ENCODE measurements at places on chromosomes 3 and 15.

DNA sequence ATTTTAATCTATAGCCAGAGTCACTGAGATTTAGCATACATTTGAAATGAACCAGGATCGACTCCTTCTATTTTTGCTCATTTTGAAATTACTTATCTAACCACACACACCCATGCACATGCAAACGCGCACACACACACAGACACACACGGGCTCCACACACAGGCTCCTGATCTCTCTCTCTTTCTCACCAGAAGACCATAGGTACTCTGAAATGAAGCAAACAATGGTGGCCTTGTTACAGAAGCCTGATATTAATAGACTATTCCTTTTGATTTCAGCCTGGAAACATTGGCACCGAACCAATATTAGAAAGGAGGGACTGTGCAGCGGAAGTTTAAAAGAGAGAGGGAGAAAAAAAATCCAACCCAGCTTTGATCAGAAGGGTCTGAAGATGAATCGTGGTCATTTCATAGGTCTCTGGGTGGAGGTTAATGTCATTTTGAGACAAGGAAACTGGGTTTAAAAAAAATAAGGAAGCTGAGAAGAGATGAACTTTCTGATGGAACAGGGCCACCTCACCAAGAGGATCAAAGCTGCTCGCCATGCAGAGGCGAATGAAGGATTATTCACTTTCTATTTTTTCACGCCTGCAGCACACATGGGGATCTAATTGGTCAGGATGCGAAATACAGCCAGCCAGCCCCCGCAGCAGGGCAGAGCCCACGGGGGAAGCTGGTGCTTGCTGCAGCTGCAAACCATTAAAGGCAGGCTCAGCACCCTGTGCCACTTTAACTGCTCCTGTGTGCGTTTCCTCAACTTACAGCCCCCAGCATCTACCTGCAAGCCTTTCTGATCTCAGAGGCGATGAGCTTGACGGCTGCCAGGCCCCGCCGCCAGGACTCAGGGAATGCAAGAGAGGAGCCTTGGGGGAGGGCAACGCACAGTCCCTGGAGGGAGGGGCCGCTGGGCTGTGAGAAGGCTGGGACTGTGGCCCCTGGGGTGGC, 88.8 kb downstream of the HES1 start:
- DNase-seq: no peak

GRCh38 chr3:189529468-189529867, 101.7 kb upstream of the TP63 start:
- no peak for DNase-seq

DNA sequence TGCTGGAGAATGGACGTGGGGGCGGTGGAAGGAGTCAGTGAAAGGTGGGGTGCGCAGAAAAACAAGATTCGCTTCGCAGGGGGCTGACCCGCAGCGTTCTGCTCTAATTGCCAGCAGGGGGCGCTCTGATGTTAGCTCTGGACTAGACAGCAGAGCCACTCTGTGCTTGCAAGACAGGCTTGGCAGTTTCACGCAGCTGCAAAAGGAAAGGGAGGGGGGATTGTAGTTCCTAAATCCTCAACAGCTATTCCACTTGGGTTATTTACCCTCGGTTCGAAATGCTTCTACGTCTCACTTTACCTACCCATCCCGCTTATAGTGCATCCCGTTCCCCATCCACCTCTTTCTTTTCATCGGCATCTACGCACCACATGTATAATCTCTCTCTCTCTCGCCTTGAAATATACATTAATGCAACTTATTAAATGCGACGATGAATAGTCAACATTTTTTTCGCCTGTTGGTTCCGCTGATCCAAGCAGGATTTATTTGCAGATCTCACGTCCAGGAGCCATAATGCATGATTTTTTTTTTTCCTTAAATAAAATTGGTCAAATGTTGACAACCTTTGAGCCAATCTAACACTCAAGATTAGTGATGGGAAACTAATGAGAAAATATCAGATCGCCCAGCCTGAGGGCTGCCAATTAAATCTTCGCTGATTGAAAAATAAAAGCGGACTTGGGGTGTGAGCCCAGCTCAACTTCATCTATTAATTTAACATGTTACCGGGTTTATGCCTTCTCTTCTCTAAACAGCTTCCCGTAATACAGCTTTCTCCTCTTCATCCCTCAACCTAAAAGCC, 216.4 kb downstream of the MEIS2 start:
- DNase-seq: peak; percentile 46

DNA sequence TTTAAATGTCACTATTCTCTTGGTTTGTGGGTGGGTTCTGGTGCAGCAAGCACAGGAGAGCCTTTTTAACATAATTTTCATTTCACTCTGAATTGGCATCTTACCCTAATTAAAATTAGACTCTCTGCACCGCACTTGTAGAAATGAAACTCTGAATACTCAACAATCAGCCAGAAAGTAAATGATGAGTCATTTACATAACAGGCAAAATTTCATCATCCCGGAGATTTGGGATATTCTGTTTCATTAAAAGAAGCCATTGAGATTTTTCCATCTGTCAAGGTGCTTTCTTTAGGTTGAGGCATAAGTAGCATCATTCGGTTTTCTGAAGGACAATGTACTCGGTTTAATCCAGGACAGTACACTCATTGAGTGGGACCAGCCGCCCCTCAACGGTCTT, 111.0 kb downstream of the RFTN1 start:
- no peak for DNase-seq

DNA sequence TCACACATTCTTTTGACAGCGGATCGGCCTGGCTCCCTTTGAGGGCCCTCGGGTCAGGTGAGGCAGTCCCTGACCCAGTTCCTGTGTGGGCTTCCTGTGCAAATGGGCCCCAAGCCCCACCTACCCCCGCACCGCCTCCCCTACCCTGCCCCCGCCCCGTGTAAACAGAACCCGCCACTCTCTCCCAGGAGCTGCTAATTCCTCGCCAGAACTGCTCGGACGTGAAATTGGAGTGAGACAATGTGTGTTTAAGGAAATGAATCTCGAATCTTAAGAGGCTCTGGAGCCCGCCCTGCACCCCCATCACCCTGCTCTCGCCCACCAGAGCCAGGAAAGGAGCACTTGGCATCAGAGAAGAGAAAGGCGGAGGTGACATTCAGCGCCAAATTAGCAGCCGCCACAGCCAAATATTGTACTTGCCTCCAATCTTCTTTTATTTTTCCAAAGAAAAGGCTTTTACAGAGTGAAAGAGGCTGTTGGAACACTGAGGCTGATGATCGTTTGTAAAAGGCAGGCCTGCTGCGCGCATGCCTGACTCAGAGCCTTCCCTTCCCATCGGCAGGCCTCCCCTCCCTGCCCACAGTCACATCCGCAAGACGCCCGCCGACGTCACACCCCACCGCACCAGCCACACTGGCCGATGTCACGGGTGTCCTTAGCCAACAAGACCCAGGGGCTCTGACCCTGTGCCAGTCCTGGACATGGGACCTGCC, 53.1 kb downstream of the CACNA2D2 start:
- peak; percentile 75 for DNase-seq

DNA sequence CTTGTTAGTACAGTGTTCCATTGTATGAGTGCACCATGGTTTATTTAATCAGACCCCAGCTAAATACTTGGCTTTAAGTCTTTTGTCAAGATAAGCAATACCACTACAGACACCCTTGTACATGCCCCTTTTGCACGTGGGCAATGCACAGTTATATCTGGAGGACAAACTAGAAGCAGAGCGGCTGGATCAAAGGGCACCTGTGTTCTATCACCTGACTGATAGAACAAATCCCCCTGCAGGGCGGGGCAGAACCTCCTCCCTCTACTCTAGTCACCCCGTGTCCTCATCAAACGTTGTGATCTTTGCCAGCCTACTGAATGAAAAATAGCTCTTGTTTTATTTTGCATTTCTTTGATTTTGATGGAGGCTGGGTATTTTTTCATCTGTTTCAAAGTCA, 314.9 kb downstream of the TLE3 start:
- DNase-seq: peak; percentile 65

GRCh38 chr15:80604583-80605575, 90.2 kb upstream of the ABHD17C start:
- no peak for DNase-seq

DNA sequence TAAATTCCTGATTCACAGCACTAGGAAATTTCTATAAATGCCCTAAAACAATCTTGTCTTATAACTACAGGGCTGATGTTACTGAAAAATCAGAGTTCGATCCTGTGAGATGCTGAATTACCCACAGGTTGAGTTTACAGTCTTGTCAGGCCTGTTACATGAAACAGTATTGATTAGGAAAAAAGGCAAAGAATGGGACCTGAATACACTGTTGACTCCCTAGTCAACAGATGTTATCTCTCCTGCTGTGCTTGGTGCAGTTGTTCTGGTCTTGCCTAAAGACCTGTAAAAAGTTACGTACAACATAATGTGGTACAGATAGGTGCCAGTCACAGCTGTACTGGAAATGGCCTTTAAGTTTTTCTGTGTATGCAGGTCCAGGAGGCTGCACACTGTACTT, 91.4 kb upstream of the ASB14 start:
- no peak for DNase-seq

- no peak for DNase-seq
These were observed 30.4 kb downstream of the ARHGEF3 start for GRCh38 chr3:56771376-56771775.

DNA sequence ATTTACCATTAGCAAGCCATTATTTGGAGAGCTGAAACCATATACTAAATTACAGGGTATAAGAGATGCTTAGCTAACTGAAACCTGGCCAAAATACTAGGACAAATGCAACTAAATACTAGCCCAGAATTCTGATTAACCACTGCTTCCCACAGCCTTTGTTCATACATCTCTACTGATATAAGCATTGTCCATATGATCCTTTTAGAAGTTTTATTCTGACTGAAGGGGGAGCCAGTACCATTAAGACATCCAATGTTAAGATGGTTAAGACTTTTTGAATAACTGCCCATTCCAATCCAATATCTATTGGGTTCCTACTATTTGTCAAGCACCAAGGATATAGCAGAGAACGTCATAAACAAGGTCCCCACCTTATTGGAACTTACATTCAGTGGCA, 421.3 kb downstream of the FOXP1 start:
- no peak for DNase-seq

DNA sequence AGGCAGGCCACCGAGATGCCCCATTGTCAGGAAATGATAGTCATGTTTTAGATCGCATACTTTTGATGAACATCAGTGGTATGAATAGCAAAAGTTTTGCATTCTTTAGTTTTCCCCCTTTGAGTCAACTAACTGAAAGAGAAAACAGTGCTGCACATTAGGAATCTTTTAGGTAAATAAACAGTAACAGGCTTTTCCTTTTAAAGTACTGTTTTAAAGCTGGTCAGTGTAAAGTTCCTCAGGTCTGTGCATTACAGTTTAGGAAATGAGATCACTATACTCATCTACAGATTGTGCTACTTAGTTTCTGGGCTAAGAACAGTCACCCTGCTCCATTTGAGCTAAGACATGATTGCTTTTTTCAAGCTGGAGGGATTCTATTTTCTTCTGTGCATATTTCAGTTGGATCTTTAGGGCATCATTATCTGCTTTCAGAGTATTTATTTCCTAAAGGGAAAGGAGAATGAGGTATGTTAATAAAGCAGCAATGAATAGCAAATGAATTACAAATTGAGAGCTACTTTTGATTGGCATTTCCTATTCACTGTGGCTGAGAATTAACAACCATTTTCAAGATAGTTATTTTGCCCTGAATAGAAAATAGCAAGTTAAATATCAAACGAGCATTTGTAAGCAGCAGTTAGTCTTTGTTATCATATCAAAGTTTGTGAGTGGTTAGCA, 36.5 kb downstream of the FAM98B start:
- DNase-seq: no peak

GRCh38 chr3:137264071-137264820, 306.5 kb downstream of the IL20RB start:
- DNase-seq: no peak

- no peak for DNase-seq
These were observed 23.2 kb downstream of the THRB start for GRCh38 chr3:24471486-24471885.

DNA sequence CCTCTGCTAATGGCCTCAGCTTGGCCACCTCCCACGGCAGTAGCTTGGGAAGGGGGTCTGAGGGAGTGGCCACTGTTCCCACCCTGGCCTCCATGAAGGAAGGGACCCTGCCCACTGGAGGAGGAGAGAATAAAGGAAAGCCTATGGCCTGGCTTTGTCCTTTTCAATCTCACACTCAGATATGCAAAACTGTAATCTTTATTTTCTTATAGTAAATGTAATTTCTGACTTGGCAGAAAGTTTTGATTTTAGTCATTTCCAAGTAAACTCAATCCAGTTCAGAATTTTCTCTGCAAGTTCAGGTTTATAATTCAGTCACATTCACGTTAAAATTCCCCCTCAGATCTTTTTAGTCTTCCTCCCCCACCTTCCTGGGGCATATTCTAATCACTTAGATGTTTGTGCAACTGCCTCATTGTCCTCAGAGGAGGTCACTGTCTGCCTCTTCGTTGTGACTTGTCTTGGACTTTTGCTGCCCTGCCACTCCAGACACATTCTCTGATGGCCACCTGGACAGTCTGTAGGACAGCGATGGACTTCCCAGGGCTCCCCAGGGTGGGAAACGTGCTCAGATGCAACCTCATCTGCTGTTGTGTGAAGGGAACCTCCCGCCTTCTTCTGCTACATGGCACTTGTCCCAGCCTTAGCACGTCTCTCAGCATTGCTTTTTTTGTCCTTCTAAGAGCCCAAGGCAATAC, 222.8 kb upstream of the TBL1XR1 start:
- DNase-seq: no peak

DNA sequence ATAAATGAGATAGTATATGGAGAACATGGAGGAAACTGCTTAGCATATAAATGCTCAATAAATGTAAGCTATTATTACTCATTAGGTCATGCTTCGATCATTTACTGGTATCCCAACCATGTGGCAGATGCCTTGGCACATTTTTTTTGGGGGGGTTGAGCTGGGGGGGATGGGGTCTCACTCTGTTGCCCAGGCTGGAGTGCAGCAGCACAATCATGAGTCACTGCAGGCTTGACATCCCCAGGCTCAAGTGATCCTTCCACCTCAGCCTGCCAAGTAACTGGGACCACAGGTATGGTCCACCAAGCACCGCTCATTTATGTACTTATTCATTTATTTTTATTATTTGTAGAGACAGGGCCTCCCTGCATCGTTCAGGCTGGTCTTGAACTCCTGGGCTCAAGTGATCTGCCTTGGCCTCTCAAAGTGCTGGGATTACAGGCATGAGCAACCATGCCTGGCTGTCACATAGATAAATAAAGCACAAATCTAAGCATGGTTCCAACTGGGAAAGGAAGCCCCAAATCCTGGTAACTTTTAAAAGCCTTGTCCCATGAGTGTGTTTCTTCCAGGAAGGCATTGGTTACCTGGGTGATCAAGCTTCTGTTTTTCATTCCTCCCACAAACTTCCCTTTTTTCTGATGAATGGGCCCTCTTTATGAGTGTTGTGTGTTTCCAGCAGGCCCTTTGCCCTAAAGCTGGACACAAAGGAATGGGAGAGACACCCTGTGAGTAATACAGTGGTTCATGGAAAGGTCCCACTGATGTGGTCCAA, 147.4 kb upstream of the UMPS start:
- DNase-seq: no peak

GRCh38 chr15:101724675-101725005, 367 bp upstream of the TARS3 start:
- DNase-seq: no peak
